Inflammatory macrophage (primary cell): ENCODE measurements at places on chromosomes 2 and 18.

DNA sequence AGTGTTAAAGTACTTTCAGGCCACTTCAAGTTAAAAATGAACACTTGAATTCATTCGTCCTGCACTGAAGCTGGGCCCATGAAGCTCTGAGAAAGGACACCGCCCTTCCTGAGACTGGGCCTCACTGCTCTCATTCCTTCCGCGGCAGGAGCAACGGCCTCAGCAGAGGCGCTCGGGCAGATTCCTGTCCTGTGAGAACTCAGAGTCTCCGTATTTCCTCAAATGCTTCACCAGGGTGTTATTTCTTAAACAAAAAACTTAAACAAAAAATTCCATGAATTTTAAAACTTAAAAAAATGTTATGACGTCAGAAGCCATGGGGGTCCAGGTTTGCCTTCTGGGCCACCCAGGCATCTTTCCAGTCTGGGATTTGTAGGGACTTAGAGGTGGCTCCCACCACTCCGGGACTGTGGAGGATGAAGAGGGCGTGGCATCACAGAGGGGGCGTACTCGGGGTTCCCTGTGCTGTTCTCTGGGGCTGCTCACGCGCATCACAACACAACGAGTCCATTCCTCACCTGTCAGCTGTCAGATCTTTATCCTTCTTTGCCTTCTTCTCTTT lies 115.9 kb upstream of the ASB18 start:
- DNase-seq = no peak

DNA sequence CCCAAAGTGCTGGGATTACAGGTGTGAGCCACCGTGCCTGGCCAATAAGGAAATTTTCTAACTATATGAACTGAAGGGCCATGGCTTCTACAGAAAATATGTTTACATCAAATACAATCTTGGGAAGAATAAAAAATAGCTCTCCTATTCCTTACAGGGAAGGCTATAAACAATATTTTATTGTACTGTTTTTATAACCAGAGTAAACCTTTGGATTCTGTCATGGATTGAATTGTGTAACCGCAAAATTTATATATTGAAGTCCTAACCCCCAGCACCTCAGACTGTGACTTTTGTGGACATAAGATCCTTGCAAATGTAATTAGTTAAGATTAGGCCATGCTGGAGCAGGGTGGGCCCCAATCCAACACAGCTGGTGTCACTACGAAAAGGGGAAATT lies 8.3 kb downstream of the HSBP1L1 start:
- no peak for DNase-seq

DNA sequence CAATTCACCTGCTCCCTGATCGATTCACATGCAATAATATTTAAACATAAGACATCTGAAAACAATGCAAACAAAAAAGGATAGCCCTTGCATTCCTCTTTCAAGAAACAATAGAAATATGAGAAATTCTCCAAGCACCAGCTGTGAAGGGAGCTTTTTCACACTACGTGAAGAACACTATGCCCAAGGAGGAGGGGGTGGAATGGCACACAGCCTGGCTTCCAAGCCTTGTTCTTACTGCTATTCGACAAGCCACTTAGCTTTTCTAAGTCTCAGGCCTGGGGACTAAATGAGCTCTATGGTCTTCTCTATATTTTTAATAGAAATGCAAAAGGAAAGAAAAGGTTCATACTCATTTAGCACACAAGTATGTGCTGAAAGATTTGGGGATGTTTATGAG lies 92.2 kb upstream of the CHRNA1 start:
- no peak for DNase-seq

- DNase-seq = no peak
Observed at GRCh38 chr18:59649591-59649990, 47.6 kb downstream of the CCBE1 start.

DNA sequence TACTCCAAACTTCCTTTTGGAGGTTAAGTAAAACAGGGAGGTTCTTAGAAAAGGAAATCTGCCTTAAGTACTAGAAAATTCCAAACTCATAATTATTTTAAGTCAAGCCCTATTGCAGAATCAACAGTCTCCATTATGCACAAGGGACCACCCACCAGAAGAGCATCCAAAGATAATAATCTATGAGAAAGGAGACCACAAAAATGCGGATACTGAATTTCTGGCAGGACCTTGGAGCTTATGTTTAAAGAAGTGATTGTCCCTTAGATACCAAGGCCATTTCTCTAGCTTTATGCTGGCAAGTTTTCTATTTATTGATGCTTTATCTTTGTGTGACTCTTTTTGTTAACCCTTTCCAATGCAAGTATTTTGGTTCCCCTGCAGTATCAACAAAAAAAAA lies 404.0 kb upstream of the MMADHC start:
- no peak for DNase-seq

DNA sequence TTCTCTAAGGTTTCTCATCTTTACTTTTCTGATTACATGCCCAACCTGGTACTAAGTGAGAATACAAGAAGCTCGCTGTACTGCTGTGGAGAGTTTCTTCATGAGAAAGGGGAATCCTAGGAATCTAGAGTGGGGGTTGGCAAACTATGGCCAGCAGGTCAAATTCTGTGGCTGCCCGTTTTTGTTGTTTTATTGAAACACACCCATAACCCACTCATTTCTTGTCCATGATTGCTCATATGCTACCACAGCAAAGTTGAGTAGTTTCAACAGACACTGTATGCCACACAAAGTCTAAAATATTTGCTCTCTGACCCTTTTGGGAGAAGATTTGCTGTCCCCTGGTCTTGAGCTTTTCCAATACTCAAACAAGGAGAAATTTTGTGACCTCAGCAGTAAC lies 58.8 kb downstream of the C2orf74 start:
- no peak for DNase-seq

GRCh38 chr2:96143848-96144480 lies 1.3 kb downstream of the DUSP2 start:
- no peak for DNase-seq

- DNase-seq = no peak
Observed at GRCh38 chr18:42107691-42108450, 152.8 kb downstream of the PIK3C3 start.

DNA sequence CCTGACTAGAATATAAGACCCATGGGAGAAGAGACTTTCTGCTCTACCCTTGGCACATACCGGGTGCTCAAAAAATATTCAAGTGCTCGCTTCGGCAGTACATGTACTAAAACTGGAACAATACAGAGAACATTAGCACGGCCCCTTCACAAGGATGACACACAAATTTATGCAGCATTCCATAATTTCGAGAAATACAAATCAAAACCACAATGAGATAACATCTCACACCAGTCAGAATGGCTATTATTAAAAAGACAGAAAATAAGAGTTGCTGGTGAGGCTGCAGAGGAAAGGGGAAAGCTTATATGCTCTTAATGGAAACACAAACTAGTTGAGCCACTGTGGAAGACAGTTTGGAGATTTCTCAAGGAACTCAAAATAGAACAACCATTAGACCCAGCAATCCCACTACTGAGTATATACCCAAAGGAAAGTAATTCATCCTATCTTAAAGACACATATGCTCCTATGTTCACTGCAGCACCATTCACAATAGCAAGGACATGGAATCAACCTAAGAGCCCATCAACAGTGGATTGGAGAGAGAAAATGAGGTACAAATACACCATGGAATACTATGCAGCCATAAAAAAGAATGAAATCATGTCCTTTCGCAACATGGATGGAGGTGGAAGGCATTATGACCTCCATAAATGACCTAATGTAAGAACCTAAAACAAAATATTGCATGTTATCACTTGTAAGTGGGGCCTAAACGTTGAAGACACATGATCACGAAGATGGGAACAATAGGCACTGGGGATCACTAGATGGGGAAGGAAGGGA lies 71.6 kb upstream of the CYP1B1 start:
- no peak for DNase-seq

GRCh38 chr2:142825861-142826260 lies 51.6 kb upstream of the KYNU start:
- no peak for DNase-seq

GRCh38 chr18:40356168-40356567 lies 1598.9 kb upstream of the PIK3C3 start:
- DNase-seq = no peak

DNA sequence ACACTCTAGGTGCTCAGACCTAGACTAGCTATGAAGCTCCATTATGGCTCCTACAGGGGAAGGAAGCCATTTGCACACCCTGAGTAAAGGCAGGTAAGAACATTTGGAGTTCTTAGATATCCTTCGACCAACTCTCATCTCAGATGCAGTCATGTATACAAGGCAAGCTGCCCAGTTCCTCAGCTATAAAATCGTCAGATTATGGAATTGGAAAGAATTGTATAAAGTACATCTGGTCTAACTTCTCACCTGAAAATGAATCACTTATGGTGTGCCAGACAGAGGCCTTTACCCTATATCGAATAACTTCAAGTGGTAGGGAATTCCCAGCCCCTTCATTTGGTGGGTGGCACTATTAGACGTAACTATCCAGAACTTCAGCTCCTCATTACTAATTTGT lies 79.3 kb downstream of the VIT start:
- DNase-seq = no peak

- no peak for DNase-seq
Observed at GRCh38 chr18:55384551-55385275, 203.3 kb downstream of the TCF4 start.

- peak; percentile 70 for DNase-seq
Observed at GRCh38 chr2:10036095-10036884, 7.1 kb upstream of the KLF11 start.

GRCh38 chr18:46040747-46041104 lies 31.3 kb downstream of the PSTPIP2 start:
- peak; percentile 56 for DNase-seq

- DNase-seq = no peak
Observed at GRCh38 chr2:60556576-60557485, 3.4 kb upstream of the BCL11A start.

DNA sequence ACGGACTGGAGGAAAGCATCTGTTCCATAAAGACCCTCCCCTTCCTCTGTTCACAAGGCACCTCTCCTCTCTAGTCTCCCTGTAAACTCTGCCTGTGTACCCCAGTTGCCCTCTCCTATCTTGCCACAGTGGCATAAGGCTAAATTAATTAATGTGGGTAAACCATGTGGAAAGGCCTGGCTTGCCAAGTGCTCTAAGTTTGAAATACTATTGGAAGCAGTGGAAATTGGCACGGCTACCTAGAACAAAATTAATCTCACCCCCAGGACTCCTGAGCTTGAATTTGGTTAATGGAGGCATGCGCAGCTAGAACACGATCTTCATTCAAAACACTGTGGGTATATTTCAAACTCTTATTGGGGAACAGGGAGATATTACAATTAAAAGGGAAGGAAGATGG lies 19.2 kb upstream of the SLC14A2 start:
- no peak for DNase-seq

GRCh38 chr18:76131738-76132137 lies 363.3 kb downstream of the ZNF516 start:
- DNase-seq = peak; percentile 2

DNA sequence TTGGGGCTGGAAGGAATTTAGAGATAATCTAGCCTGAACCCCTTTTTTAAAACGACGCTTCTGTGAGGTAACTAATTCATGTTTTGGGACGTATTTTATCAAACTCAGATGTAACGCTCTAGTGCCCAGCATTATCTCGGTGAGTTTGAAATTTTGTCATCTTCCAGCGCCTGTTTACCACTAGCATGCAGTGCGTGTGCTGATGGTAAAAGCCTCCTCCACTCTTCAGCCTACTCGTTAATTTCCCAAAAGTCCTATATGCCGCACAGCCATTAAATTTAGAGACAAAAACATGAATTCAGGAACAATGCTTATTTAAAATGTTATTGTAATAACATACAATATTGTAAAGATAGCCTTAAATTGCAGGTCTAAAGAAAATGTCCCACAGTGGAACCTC lies 2.8 kb downstream of the ZCCHC2 start:
- no peak for DNase-seq

GRCh38 chr2:122908159-122908558 lies 1116.9 kb upstream of the CNTNAP5 start:
- no peak for DNase-seq

DNA sequence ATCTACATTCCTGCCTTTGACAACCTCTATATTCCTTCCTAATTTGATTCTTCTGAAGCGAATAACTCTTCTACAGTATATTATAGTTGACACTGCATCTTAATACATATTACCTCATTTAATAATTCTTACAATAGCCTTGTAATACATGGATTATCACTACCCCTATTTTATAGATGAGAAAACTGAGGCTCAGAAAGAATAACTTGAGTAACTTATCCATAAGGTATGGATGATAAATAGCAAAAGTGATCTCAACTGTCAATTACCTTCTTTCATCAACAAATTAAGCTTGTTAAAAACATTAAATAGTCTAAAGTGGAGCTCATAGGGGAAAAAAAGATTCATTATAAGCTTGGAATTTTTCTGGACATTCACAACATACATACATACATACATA lies 4.6 kb downstream of the VPS54 start:
- no peak for DNase-seq

DNA sequence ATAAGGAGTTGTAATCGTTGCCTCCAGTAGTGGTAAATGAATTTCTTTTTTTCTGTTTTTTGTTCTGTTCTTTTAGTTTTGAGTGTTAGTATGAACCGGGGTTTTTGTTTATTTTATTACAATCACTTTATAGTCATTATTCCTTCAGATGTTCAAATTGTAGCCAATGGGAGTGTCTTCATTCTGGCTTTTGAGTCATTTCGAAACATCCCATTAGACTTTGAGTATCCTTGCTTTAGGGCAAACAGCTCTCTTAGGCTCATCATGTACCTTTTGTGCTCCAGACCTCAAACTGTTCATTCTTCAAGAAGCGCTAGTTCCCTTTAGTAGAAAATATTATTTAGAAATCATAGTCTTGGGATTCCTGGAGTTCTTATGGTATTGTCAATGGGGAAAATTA lies 54.2 kb upstream of the PAX3 start:
- DNase-seq = no peak

GRCh38 chr18:36559149-36559857 lies 261.8 kb downstream of the FHOD3 start:
- DNase-seq = no peak

DNA sequence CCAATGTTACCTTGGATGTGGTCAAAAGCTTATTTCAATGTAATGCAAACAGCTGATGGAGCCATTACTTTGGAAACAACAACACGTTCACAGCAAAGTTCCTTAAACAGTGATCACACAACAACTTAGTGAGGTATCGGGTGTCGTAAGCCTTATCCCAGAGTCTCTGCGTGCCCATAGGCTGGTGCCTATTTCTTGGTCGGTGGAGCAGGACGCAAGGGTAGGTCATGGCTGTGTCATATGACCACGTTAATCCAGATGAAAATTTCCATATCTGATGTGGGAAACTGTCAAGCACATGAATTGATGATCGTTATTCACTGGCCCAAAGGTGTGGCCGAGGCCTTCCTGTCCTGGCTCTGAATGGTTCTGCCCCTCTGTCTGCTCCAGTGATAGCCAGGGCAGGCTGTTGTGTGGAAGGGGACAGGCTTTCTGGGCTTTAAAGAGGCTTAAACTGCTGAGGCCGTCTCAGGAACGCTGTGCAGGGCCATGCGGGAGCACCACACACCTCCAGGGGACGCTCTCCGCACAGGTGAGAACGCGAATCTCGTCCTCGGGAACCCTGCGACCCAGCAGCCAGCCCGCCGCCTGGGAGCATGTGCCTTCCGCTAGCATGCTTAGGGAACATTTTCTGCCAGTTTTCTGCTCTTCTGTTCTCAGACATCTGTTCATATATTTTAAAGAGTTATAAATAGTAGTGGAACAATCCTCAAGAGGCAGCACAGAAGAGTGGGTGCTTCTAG lies 90.6 kb downstream of the KCTD1 start:
- no peak for DNase-seq
